ENCODE measurements at places on chromosomes 2 and 18.

DNA sequence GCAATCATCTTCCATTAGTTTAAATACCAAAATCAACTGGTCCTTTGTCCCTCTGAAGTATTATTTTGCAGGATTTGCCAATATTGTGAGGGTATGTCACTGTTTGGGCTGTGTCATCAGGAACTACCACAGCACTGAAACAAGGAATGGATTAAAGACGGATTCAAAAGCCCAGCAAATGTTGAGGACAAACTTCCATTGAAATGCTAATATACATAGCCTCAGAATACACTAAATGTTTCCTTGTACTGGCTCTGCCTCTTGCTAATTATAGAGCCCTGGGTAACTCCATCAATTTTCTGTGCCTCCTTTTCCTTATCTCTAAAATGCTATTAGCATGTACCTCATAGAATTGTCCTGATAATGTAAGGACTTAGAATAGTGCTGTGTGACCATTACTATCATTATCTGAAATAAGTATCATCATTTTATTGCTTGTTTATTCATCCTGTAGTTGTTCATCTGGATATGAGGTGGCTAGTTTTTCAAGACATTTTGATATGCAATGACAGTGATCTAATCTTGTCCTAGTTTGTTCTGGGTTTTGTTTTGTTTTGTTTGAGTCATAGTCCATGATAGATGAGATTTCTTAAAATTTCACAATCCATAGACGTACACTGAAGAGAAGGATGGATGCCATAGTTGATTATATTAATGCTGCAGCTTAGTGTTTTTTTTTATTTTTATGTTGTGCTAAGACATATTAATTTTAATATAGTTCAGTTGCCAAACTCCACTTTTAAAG, 333.4 kb upstream of the KCNH7 start:
- no peak for DNase-seq
- no peak overlapping the region for H3K4me3 ChIP-seq

GRCh38 chr18:3454365-3455089, 4.6 kb downstream of the TGIF1 start:
- H3K4me1 ChIP-seq: peaks cover 50% of the 10 kb centered on the region
- H3K36me3 ChIP-seq: peaks cover 29% of the 10 kb centered on the region
- no peak for DNase-seq
- H3K27ac ChIP-seq: peak overlapping the region; percentile 94
- no peaks in the 10 kb centered on the region for H3K27me3 ChIP-seq

GRCh38 chr2:218832520-218832919, 917 bp upstream of the PRKAG3 start:
- H3K4me1 ChIP-seq: no peaks in the 10 kb centered on the region
- no peak overlapping the region for H3K27ac ChIP-seq
- peaks cover 28% of the 10 kb centered on the region for H3K27me3 ChIP-seq
- no peaks in the 10 kb centered on the region for H3K36me3 ChIP-seq
- no peak overlapping the region for H3K4me3 ChIP-seq

- peaks cover 63% of the 10 kb centered on the region for H3K27me3 ChIP-seq
- H3K4me1 ChIP-seq: peaks cover 2% of the 10 kb centered on the region
- peaks cover 2% of the 10 kb centered on the region for H3K36me3 ChIP-seq
- H3K4me3 ChIP-seq: no peak overlapping the region
Observed at GRCh38 chr2:236164925-236165841, 3.0 kb downstream of the GBX2 start.

DNA sequence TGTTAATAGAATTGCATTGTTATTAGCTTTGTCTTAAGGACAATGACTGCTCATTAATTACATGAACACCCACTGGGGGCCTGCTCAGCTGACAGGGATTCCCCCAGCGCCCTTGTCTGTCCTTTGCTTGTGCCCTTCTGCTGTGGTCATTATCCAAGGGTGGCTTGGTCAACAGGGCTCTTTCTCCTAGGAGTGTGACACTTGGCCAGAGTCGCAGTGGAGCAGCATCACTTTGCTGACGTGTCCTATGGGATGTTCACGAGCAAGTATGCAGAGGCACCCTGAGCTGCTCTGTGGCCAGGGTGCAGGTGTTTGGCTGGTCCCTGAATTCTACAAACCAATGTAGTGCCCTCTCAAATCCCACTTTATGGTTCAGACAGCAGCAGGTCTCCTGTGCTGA, 46.0 kb downstream of the PTGR3 start:
- no peaks in the 10 kb centered on the region for H3K36me3 ChIP-seq
- peaks cover 13% of the 10 kb centered on the region for H3K27me3 ChIP-seq
- no peak for DNase-seq

DNA sequence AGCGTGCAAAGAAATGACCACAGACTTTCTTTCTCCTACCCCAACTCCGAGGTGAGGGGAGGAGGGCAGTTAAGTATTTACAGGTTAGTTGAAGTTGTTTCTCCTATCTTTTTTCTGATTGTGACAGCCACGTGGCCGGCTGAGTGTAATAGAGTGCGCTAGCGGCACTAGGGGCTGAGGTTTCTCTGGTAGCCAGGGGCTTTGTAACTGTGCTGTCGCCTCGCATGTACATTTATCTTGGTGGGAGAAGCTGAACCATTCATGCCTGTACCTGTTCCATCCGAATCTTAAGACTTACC, 214.1 kb upstream of the STON1 start:
- H3K27ac ChIP-seq: peak overlapping the region; percentile 96
- no peaks in the 10 kb centered on the region for H3K27me3 ChIP-seq

GRCh38 chr2:226797989-226798421, 1.6 kb downstream of the IRS1 start:
- DNase-seq: no peak
- peaks cover 4% of the 10 kb centered on the region for H3K27me3 ChIP-seq
- H3K27ac ChIP-seq: no peak overlapping the region
- peak overlapping the region; percentile 83 for H3K4me3 ChIP-seq
- no peaks in the 10 kb centered on the region for H3K36me3 ChIP-seq
- H3K4me1 ChIP-seq: peaks cover 29% of the 10 kb centered on the region

DNA sequence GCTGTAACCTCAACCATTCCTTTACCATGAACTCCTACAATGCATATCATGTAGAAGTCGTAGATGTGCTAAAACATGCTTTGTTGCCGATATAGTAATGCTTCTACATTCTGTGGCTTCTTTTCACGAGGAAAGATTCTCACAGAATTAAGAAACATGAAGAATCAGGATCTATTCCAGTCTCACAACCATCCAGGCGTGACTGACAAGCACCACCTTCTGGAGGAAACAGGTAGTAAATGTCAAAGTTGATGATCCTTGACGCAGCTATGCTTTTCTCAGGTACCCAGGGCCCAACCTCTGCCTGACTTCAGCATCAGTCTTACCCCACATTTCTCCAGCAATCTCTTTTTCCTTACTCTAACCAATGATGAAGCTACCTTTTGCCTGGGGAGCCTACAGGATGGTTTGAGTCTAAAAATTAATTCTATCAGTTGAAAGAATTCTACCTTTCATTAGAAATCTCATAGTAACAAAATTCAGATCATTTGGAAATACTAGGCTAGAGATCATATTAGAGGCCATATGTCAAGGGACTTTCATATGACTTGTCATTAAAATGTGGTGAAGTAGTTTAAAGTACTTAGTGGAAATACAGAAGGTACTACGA, 123.3 kb upstream of the RND3 start:
- H3K27me3 ChIP-seq: no peaks in the 10 kb centered on the region
- no peak for DNase-seq
- H3K4me3 ChIP-seq: no peak overlapping the region

- no peak overlapping the region for H3K27ac ChIP-seq
- no peaks in the 10 kb centered on the region for H3K4me1 ChIP-seq
- no peaks in the 10 kb centered on the region for H3K36me3 ChIP-seq
- no peak for DNase-seq
Observed at GRCh38 chr2:37865640-37866039, 59.4 kb upstream of the RMDN2 start.

GRCh38 chr18:46736135-46736534, 20.7 kb downstream of the ST8SIA5 start:
- H3K27me3 ChIP-seq: peaks cover 13% of the 10 kb centered on the region
- H3K4me3 ChIP-seq: no peak overlapping the region
- H3K4me1 ChIP-seq: no peaks in the 10 kb centered on the region
- H3K36me3 ChIP-seq: no peaks in the 10 kb centered on the region

DNA sequence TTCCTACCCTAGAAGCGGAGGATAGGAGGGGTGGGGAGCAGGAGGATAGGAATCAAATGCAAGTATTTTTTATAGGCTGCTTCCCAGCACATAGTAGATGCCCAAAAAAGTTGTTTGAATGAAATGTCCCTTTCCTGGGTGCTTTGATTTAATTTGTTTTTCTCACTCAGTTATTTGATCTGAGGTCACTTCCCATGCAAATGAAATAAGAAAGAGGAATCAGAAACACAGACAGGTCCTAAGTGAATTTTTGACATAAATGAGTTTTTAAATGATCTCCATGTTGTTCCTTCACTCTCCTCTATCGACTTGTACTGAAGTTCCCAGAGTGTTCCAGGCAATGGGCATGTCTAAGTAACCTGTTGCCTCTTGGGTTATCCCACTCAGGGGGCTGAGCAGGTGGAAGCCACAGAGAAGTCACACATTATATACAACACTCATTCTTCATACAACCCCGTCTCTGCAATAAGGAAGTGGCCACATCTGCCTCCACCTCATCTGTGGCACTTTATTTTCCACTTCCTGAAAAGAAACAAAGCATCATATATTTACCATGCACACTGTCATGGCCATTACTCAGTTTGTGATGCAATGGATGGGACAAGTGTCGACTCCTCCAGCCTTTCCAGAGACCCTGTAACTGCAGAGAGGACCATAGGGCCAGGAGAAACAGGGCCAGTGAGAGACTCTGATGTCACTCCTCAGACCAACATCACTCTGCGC, 81.9 kb upstream of the ZNF397 start:
- no peaks in the 10 kb centered on the region for H3K27me3 ChIP-seq
- peaks cover 20% of the 10 kb centered on the region for H3K4me1 ChIP-seq
- peak overlapping the region; percentile 88 for H3K27ac ChIP-seq
- peak; percentile 41 for DNase-seq
- peak overlapping the region; percentile 30 for H3K4me3 ChIP-seq

DNA sequence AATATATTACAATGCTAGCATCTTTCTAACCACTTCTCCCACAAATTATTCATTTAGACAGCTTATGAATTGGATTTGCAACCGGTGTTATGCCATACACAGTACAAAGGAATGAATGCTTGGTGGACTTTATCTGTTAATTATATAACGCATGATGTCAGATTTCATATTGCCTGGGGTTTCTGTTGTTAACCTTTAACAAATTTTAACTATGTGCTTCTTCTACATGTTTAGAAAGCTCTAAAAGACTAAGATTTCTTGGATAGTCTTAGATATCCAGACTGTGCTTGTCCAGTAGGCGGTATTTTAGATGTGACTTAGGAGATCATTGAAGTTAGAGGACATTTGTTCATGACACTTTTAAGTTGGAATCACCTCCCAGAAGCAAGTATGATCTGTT, 976.3 kb downstream of the TMEM182 start:
- no peak overlapping the region for H3K27ac ChIP-seq
- H3K36me3 ChIP-seq: no peaks in the 10 kb centered on the region
- H3K4me3 ChIP-seq: no peak overlapping the region

DNA sequence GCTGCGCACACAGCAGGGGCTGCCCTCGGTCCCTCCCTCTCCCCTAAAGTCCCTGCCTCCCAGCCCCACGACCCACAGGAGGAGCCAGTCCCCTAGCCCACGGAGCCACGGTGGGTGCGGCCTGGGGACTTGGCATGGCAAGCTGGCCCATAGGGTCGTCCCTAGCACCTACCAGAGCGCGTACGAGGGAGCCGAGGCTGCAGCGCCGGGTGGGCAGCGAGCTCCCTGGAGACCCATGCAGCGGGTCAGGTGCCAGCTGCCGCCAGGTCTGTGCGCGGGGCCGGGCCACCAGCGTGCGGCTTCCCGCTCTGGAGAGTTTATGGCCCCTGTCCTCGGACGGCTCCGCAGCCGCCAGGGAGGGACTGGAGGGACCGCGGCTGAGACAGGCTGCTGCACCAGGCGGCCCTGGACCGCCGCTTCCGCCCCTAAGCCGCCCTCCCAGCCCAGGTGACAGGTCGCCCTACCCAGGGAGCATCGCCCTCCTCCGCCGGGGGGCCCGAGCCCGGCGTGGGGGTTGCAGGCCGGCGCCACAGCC, 273.6 kb downstream of the CCDC74A start:
- H3K27ac ChIP-seq: no peak overlapping the region
- peaks cover 11% of the 10 kb centered on the region for H3K27me3 ChIP-seq
- no peaks in the 10 kb centered on the region for H3K36me3 ChIP-seq
- H3K4me3 ChIP-seq: no peak overlapping the region
- DNase-seq: no peak

GRCh38 chr2:24403168-24403831, 43.0 kb upstream of the ITSN2 start:
- no peaks in the 10 kb centered on the region for H3K36me3 ChIP-seq
- H3K27ac ChIP-seq: no peak overlapping the region
- H3K4me1 ChIP-seq: peaks cover 3% of the 10 kb centered on the region

DNA sequence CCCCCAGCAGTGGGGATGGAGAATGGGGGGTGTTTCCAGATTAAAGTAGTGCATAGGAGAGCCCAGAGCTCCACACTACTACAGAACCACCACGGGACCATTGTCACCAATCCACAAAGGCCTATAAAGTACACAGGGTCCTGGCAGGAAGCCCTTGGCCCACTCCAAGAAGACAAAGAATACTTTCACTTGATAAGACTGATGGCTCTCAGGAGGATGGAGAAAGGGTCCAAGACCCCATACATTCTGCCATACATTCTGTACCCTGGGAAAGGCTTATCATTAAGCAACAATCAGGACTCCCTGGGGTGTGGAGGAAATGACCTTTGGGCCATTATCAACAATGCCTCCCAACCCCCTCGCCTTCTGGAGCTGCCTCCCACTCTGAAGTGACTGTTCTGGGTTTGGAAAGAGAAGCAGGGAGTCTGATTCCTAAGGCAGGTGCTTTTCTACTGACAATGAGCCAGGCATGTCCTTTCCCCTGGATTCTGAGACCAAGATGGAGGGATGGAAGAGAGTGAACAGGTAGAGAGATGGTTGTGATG, 85.4 kb downstream of the XDH start:
- peaks cover 32% of the 10 kb centered on the region for H3K27me3 ChIP-seq
- no peak overlapping the region for H3K4me3 ChIP-seq
- H3K27ac ChIP-seq: no peak overlapping the region
- H3K36me3 ChIP-seq: no peaks in the 10 kb centered on the region
- H3K4me1 ChIP-seq: peaks cover 14% of the 10 kb centered on the region

GRCh38 chr2:99956232-99957030, 186.0 kb downstream of the AFF3 start:
- H3K36me3 ChIP-seq: no peaks in the 10 kb centered on the region
- no peaks in the 10 kb centered on the region for H3K27me3 ChIP-seq
- no peak for DNase-seq
- no peaks in the 10 kb centered on the region for H3K4me1 ChIP-seq
- H3K27ac ChIP-seq: no peak overlapping the region

DNA sequence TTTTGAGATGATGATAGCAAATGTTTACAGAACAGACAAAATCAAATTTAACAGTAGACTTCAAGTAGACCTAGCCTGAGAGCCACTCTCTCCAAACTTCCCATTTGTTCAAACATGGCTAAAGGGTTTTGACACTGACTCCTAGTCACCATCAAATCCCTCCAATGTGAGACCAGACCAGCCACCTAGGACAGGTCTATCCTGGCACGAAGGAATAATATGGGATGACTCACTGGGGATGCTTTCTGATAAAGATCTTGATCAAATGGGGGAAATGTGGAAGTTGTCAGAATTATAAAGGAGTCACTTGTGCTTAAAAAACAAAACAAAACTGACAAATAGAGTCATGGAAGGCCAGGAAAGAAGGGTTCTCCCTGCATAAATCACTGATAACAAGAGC, 95.7 kb downstream of the EDAR start:
- H3K4me3 ChIP-seq: no peak overlapping the region
- no peak overlapping the region for H3K27ac ChIP-seq
- H3K36me3 ChIP-seq: peaks cover 8% of the 10 kb centered on the region
- peaks cover 2% of the 10 kb centered on the region for H3K4me1 ChIP-seq
- H3K27me3 ChIP-seq: no peaks in the 10 kb centered on the region

Data from T-helper 2 cell treated with Interferon-gamma antibody and Interleukin-4, amounts not matched to agents 5 μg/mL and 100 μg/mL, for 36 hours (primary cell).